ENCODE measurements at places on chromosomes 3 and 15.

GRCh38 chr3:170355738-170356595 is 1.5 kb upstream of the SKIL start:
- peak; percentile 62 for DNase-seq

DNA sequence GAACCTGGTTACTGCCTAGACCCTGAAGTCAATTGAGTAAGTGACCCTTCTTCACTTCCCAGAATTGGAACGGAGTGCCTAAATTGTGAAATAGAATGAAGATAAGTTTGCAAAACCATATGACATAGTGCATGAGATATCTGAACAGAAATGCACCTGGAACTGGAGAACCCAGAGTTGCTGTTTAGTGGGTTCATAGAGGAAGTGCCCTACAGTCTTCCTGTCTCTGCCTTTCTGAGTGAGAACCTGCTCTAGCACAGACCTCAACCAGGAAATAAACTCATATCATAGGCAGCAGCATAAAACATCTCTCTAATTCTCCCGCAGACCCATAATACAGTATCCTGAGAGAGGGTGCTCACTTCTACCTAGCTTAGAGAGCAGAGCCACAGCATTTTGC is 82.9 kb downstream of the EOMES start:
- DNase-seq = no peak

- DNase-seq = peak; percentile 91
These were observed 33.3 kb downstream of the CCNB2 start for GRCh38 chr15:59138243-59138642.

DNA sequence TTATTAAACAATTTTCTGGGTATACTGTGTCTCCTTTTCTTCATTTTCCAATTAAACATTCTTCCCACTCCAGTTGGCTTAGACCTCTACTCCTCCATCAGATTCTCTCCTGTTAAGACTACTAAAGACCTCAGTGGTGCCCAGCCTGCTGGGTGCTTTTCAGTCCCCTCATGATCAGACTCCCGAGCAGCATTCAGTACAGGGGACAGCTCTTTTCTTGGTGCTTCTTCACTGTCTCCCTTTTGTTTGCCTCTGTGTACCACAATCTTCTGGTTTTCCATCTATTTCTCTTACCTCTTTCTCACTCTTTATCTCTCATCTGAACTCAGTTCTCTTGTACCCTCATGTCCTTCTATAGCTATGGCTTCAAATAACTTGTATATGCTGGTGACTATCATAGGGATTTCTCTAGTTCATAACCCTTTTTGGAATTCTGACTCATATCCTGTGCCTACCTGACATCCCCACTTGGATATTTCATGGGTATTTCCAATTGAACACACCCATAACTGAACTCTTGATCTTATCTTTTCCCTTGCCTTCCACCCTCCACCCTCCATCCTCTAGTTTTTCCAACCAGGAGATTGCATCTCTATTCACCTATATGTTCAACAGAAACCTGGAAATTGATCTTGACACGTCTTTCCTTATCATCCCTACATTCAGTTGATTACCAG is 55.6 kb upstream of the ABHD10 start:
- no peak for DNase-seq

DNA sequence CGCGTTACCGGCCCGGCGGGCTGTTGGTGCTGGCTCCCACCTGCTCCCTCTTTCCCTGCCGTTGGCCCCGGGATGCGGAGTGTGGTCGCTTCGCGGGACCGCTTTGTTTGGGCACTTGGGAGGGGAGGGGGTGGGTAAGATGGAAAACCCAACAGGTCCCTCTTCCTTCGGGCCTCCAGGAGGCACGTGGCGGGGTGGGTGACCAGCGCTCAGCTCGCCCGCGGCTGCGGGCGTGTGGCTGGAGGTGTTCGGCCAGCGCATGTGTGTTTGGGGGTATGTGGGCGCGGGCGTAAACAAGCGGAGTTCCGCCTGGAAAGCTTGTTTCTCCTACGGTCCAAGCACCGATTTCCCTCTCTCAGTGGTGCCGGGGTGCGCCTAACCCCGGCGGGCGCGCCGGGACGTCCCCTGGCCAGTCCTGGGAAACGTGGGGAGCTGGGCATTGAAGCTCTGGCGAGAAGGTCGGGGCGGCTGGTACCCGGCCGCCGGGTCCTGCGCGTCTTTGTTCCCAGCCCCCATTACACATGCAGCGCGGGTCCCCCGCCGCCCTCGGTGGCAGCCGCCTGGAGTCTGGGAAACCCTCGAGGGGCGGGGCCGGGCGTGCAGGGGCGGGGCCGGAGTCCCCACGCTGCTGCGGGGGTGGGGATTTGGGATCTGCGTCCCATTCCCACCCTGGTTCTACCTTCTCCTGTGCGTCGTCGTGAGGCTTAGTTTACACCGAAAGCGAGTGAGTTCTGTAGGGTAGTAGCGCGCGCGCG is 1.4 kb downstream of the ACVR2B start:
- DNase-seq = peak; percentile 89

Data from GM23338 (cell line).